Dorsolateral prefrontal cortex (tissue), 122 donors: ENCODE measurements at places on chromosomes 7 and 10.

DNA sequence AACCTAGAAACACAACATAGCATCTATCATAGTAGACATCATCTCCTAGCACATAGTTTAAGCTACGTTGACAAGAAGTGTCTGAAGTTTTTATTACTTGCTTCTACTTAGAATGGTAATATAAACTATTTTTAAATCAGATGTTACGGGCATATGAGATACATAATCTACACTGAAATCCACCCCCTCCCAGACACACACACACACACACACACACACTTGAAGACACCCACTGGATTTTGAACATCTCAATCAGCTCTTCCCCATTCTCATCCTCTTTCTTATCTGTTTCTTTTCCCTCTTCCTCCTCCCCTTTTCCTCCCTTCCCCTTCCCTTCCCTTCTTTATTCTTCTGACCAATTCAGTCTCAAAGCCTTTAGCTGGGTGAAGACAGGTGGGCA lies 175.9 kb downstream of the PAXIP1 start:
- no peak for DNase-seq

- no peak for DNase-seq
These were observed 222.0 kb downstream of the BICC1 start for GRCh38 chr10:58734664-58735063.

- DNase-seq = no peak
These were observed 6.9 kb downstream of the IFIT1B start for GRCh38 chr10:89384474-89385340.

DNA sequence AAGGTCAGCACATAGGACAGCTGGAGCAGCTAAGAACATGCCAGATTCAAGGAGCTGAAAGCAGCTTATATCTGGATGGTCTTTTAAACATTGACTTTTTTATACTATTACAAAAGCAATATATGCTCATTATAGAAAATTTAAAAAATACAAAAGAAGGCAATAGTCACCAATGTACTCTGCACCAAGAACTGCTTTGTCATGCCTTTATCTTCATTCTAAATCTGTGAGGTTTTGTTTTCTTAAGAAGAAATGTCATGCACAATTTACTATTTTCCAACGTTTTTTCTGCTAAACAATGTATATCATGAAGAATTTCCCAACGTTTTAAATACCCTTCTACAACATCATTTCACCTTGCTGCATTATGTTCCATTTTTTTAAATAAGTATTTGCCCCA lies 2.8 kb downstream of the LIPM start:
- DNase-seq = no peak

DNA sequence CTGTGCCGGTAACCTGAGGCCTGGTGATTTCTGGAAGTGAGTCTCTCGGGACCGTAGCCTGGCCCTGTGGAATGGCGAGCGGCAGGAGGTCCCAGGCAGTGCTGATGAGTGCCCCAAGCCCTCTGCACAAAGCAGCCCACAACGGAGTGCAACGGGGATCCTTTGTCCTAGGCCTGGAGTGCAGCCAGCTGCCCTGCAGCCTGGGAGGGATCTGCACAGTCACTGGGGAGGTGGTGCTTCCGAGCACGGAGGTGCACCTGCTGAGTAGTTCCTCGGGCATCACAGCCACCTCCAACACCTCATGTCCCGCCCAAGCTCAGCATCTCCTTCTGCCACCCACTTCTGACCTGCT lies 162.8 kb upstream of the ZMIZ1 start:
- no peak for DNase-seq

GRCh38 chr10:74025380-74025978 lies 27.6 kb downstream of the VCL start:
- no peak for DNase-seq

DNA sequence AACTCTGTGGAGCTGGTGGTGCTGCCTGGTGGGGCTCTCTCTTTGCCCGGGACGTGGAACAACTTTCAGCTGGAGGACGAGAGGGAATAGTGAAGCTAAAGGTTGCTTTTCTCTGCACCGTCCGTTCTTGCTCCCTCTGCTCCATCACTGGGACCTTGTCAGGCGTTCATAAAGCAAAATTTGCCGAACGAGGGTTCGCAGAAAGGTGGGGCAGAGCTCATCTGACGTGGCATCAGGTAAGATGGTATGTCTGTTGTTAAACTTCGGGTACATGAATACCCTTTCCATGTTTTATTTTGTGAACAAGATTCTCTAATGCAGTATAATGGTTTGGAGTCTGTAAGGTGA lies 416 bp downstream of the BBS9 start:
- DNase-seq = no peak

GRCh38 chr10:124033887-124034218 lies 59.5 kb downstream of the CHST15 start:
- no peak for DNase-seq

GRCh38 chr7:133973710-133974109 lies 153.4 kb upstream of the LRGUK start:
- DNase-seq = no peak

- DNase-seq = no peak
These were observed 33.4 kb downstream of the PRKAR2B start for GRCh38 chr7:107077699-107078516.

GRCh38 chr7:131285556-131285955 lies 42.1 kb upstream of the MKLN1 start:
- DNase-seq = no peak

- DNase-seq = no peak
These were observed 43.8 kb downstream of the OGDH start for GRCh38 chr7:44650242-44650641.
